Activated CD8-positive, alpha-beta memory T cell treated with anti-CD3 and anti-CD28 coated beads for 4 hours (primary cell): ENCODE measurements at places on chromosomes 16 and 17.

DNA sequence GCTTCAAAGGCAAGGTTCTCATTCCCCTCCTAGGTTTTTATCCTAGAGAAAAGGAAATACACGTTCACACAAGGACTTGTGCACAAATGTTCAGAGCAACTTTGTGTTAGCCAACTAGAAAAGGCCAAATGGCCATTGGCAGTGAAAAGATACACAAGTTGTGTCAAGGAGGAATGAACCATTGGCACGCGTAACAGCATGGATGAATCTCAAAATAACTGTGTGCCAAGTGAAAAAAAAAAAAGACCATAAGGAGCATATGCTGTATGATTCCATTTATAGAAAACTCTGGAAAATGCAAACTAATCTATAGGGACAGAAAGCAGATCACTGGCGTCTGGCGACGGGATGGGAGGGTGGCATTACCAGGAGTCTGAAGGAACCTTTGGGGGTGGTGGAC, 333.8 kb downstream of the SNX29 start:
- no peak for DNase-seq

DNA sequence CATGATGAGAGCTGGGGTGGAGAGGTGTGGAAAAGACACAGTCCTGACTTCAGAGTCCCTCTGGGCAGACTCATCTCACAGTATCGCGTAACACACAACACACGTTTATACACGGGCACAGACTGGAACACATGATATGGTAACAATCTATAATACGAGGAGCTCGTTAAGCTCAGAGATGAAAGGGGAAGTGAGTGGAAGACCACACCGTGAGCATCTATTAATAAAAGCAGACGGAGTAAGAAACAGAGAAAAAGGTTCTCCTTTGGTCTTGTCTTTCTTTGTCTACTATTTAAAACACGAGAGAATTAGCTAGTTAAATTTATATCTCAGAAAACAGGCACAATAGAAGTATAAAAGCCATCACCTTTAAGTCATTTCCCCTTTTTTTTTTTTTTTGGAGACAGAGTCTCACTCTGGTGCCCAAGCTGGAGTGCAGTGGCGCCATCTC, 13.5 kb downstream of the ANKRD11 start:
- no peak for DNase-seq

DNA sequence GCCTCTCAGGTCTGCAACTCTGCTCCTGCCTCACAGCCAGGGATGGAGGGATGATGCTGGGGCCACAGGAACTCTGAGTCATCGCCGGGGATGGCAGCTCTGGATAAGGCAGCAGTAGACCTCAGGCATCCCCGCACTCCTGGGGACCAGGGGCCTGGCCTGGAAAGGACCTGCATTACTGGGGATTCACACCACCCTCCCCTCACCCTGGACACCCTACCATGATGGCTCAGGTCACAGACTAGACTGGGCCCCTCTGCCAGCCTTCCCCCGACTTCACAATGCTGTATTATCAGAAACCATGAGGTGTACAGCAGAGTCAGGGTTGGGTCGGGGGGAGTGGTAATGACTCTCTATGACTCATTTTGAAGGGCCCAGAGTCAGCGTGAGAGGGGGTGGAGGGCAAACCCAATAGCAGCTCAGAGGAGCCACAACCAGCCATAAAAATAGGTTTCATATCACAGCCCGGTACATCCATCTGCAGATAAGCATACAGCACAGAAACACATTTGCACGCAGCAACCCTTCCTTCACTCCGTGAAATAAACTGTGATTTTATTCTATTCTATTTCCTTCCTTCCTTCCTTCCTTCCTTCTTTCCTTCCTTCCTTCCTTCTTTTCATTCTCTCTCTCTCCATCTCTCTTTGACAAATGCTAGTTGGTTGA, 28.8 kb downstream of the DYNLRB2 start:
- DNase-seq = peak; percentile 64

DNA sequence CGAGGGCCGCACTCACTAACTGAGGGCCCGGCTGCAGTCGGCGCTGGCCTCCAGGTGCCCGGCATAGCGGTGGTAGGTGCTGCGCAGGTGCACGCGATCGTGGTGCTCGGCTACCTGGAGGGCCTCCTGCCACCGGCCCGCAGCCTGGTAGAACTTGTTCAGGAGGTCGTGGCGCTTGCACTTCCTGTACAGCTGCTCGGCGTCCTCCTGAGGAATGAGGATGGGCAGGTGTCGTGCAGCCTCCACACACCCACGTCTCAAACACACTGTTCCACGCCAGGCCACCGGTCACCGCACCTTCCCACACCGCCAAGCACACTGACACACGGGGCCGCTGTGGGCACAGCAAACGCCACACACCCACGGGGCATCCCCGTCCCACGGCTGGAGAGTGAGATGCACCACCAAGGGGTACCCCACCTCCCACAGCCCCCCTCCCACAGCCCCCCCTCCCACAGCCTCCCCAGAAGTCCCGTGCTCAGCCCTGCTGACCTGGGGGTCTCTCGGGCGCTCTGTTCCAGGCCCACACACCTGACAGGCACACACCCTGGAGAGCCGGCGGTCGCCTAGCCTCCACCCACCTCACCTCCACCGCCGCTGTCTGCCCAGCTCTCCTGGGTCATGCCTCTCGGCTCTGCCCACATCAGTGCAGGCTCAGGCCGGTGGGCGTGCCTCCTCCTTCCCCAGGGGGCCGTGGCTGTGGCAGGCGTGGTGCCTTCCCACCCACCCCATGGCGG, 7.4 kb upstream of the TMEM204 start:
- no peak for DNase-seq

DNA sequence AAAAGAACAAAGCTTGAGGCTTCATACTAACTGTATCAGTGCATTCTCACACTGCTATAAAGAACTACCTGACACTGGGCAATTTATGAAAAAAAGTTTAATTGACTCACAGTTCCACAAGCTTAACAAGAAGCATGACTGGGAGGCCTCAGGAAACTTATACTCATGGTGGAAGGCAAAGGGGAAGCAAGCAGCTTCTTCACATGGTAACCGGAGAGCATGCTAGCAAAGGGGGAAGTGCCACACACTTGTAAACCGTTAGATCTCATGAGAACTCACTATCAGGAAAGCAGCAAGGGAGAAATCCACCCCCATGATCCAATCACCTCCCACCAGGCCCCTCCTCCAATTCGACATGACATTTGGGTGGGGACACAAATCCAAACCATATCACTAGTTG, 25.3 kb downstream of the CTRB2 start:
- DNase-seq = no peak

DNA sequence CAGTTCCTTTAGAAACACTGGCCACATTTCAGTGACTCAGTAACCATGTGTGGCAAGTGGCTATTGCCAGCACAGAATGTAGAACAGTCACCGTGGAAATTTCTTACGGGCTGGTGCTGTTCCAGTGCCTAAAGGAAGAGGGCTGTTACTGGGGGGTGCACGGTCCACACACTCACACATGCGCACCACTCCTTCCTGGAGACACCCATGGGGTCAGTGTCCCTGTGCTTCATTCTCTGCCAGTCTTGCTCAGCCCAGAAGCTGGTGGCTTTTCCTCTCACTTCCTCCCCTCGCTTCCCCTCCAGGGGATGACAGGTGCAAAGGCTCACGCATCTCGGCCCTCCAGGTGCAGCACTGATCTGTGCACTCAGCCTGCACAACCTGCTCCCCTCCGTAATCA, 115.6 kb downstream of the CCDC182 start:
- DNase-seq = no peak

DNA sequence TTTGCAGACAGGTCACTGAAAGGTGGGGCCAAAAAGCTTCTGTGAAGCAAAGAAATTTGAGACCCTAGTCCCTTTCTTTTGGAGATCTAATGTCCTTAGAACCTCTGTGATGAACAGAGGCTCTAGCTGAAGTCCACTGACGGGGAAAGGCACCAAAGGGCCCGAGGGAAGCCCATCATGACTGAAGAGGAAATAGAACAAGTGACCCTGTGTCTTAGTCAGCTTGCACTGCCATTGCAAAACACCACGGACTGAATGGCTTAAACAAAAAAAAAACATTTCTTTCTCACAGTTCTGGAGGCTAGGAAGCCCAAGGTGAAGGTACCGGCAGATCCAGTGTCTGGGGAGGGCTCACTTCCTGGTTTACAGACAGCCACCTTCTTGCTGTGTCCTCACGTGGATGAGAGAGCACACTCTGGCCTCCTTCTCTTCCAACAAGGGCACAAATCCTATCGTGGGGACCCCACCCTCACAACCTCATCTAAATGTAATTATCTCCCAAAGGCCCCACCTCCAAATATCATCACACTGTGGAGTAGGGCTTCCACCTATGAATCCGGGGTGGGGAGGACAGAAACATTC, 24.3 kb upstream of the ASGR2 start:
- DNase-seq = no peak

- DNase-seq = peak; percentile 55
Observed at GRCh38 chr17:75896415-75897159, at the start of gene TRIM65. Gene TRIM65 (minus strand): TSS chr17:75896951. CDS start chr17:75896937, 14 bp downstream.

DNA sequence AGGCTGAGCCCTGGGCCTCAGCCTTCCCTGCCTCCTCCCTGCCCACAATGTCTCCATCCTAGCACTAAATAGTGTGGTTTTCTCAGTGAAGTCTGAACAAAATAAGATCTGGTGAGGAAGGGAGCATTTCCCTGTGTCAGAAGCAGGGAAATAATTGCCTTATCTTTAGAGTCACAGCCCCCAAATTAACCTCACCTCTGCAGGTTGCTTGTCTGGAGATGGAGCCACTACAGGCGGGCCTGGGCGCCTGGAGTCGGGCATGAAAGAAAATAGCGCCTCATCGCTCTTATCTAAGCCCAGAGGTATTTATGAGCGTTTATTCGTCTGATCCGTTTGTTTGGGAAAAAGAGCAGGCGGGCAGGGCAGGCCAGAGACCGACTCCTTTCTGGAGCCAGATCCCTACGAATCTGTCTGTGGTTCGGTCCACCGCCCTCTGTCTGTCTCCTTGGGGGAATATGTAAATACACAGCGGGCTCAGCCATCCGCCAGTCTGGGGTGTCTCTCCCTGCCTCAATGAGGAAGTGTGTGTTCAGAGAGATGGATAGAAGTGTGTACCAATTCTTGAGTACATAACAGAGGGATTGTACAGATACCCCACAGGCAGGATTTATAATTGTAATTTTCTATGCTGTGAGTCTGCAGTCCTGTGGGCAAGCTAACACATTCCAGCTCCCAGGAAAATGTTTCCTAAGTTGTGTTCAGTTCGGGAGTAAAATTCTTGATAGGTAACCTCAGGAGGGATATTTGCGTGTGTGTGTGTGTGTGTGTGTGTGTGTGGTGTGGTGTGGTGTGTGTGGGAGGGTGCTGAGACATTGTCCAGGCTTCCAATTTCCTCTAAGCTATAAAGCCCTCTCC, 4.3 kb downstream of the HOXB6 start:
- no peak for DNase-seq
